ENCODE measurements at places on chromosomes 3 and 15. TPM values are rescaled to one million over a fixed set of nuclear protein-coding genes. Genes with fewer than 3 reads are reported as not detected.

The GOLGA8J gene
- total RNA-seq: not detected

The IRAK2 gene
- 8.6 TPM for total RNA-seq

The CYFIP1 gene
- 92.0 TPM for total RNA-seq

The RYR3 gene
- total RNA-seq: 1.6 TPM

The CIAO2A gene
- total RNA-seq: 28.9 TPM

The SNURF gene
- 3.6 TPM for total RNA-seq

The SUCLG2 gene
- 40.9 TPM for total RNA-seq

The CLDN16 gene
- total RNA-seq: 2.5 TPM

The SLC6A20 gene
- total RNA-seq: 0.44 TPM

The ENTPD3 gene
- total RNA-seq: 4.9 TPM

The SSUH2 gene
- total RNA-seq: not detected

The ECE2 gene
- not detected for total RNA-seq

The PDHB gene
- total RNA-seq: 108 TPM

The SH2D7 gene
- total RNA-seq: not detected

The PROS1 gene
- 35.3 TPM for total RNA-seq

The NR2E3 gene
- not detected for total RNA-seq

The STRIT1 gene
- total RNA-seq: not detected

The DISP2 gene
- total RNA-seq: not detected

The RTP1 gene
- total RNA-seq: not detected

The CGNL1 gene
- total RNA-seq: 22.9 TPM

The GOLGA6B gene
- total RNA-seq: 0.15 TPM

The MYL3 gene
- total RNA-seq: not detected

The SNX22 gene
- total RNA-seq: 0.39 TPM

The LYZL4 gene
- not detected for total RNA-seq

The GATM gene
- total RNA-seq: 165 TPM

The GOLGA6L7 gene
- total RNA-seq: not detected

The SNRK gene
- total RNA-seq: 88.3 TPM

The CKMT1A gene
- 36.8 TPM for total RNA-seq

The CRYBG3 gene
- 31.2 TPM for total RNA-seq

The FANCD2OS gene
- not detected for total RNA-seq

The NAALADL2 gene
- total RNA-seq: 8.1 TPM

The TM4SF4 gene
- not detected for total RNA-seq

The SLC28A2 gene
- not detected for total RNA-seq

The TGM5 gene
- total RNA-seq: 98.2 TPM

The GPR156 gene
- total RNA-seq: 0.49 TPM

The CLRN1 gene
- not detected for total RNA-seq

The CATSPER2 gene
- 1.8 TPM for total RNA-seq

The PARP15 gene
- total RNA-seq: 0.38 TPM

The HTR3E gene
- not detected for total RNA-seq

The ADIPOQ gene
- 1.1 TPM for total RNA-seq

The GOLGA8T gene
- not detected for total RNA-seq

The MAGEL2 gene
- total RNA-seq: 0.06 TPM

The GRAMD2A gene
- 5.9 TPM for total RNA-seq

The FSIP1 gene
- total RNA-seq: 0.17 TPM

The ARMC8 gene
- 58.0 TPM for total RNA-seq

The UPK1B gene
- total RNA-seq: 1.7 TPM

The ZNF660 gene
- total RNA-seq: 0.13 TPM

The AADACL2 gene
- 78.2 TPM for total RNA-seq

Data from lower leg skin (tissue), 4 donors.